ENCODE measurements at places on chromosomes 13 and 19.

GRCh38 chr19:2519482-2519881, 43.6 kb downstream of the GADD45B start:
- DNase-seq: no peak

DNA sequence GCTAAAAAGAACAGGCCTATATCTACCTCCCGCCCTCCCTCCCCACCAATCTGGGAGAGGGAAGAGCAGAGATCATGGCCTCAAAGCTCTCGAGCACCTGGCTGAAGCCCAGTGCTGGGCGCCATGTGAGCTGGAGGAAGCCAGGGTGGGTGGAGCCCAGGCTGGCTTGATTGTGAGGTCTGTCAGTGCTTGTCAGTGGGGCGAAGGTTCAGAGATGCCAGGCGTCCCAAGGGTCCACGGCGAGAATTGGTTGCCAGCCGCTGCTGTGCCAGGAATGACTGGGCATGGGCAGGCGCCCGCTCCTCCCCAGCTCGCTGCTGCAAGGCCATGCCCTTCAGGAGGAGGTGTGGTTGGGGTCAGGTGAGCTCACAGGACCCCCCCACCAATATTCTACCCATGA, 11.5 kb downstream of the BEST2 start:
- DNase-seq: no peak

- no peak for DNase-seq
Measured at GRCh38 chr19:42099336-42099925, 23.5 kb downstream of the ZNF574 start.

DNA sequence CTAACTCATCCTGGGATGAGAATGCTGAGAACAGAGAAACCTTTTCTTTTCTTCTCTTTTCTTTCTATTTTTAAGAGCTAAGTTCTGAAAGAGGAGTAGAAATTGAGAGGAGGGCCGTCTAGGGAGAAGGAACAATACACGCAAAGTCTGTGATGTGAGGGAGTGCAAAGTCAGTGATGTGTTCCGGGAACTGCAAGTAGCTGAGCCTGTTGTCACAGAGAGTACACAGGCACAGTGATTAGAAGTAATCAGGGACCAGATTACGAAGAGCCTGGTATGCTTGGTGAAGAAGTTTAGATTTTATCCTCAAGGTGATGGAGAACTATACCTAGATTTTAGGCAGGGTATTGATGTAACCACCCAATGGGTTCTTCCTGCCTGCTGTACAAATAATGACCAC, 32.0 kb upstream of the CXCL17 start:
- no peak for DNase-seq

DNA sequence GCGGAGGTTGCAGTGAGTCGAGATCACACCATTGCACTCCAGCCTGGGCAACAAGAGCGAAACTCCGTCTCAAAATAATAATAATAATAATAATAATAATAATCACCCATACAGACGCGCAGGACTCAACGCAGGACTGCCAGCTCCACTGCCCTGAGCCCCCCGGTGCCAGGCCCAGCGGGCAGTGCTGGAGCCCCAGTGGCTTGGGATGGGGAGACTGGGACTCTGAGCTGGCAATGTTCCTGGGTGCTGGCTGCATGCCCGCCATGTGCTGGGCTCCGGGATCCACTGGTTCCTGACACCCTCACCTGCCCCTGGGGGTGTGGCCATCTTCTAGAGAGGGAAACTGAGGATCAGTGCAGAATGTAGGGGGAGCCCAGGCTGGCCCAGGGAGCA, 325 bp upstream of the AZU1 start:
- no peak for DNase-seq

DNA sequence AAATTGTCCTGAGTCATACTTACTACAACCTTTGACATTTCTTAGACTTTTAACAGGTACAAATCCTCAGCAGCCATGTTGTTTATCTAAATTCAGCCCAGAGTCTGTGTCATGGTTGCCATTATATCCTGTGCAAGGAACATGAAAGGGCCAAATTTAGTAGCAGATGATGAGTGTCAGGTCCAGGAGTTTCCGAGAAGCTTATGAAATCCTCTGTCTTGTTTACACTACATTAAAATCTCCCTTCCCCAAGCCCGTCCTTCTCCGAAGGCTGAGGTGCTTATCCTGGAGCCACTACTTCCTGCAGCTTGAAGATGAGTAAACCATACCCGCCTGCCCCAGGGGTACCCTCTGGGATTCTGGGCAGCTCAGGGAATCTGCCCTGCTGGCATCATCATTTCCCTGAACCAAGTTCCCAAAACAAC, 102.6 kb upstream of the SERP2 start:
- no peak for DNase-seq

DNA sequence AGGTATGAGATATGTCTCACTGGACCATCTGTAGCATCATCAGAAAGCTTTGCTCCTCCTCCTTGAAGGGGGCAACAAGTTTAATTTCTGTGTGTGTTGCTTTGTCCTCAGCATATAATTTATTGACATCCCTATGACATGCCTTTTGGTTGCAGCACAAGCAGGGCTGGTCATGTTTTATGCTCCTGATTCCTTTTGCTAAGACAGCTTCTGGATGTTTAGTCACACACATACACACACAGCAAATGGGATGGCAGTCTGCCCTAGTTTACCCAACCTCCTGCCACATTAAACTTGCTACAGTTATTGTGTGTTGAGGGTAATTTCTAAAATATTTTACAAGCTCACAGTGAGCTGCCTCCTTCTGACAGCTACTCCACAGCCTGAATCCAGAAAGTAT, 217.9 kb upstream of the RXFP2 start:
- no peak for DNase-seq

GRCh38 chr19:19956434-19957075, 55.8 kb downstream of the ZNF93 start:
- no peak for DNase-seq

All from NCI-H526 treated with DMSO at 0.1 percent for 48 hours (cell line).